ENCODE measurements at places on chromosomes 6 and 20.
A peak's percentile ranks its signal among the peaks of the same experiment; 100 is the strongest.

DNA sequence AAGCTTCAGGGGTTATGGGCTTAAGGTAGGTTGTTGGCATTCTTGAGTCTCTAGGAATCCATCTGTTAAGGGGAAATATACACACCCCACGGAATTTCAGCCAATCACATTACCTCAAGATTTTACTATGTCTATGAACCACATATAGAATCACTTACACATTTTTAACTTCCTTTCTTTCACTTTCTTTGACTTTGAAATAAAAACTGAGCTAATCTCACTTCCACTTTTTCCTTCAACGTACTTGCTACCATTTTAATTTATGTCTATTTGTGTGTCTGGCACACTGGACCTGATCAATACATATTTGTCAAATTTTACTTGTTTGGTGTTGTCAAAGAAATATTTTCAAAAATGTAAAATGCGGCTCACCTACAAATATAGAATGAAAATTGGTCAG, 545.4 kb upstream of the JAG1 start:
- no peak for DNase-seq

GRCh38 chr6:128238225-128238624, 282.2 kb downstream of the PTPRK start:
- no peak for DNase-seq

- no peak for DNase-seq
These were observed 1.6 kb upstream of the UCKL1 start for GRCh38 chr20:63957690-63958441.

GRCh38 chr6:140812636-140813035, 1320.1 kb upstream of the GJE1 start:
- DNase-seq, result no peak

DNA sequence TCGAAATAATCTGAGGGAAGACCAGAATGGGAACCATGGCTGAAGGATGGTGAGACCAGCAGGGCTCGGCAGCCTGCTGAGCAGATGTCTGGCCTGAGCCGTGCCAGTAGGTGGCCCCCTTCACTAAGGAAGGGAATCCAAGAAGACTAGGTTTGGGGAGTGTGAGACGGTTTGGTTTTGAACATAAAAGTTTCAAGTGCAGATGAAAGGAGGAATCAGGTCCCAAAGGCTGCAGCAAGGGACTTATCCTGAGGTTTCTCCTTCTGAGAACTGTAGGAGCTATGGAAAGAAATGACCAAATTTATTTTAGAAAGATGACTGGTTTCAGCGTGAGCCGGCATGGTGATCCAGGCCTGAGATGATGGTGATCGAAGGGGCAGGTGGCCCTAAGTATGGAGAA, 4.6 kb upstream of the OSER1 start:
- peak; percentile 60 for DNase-seq

DNA sequence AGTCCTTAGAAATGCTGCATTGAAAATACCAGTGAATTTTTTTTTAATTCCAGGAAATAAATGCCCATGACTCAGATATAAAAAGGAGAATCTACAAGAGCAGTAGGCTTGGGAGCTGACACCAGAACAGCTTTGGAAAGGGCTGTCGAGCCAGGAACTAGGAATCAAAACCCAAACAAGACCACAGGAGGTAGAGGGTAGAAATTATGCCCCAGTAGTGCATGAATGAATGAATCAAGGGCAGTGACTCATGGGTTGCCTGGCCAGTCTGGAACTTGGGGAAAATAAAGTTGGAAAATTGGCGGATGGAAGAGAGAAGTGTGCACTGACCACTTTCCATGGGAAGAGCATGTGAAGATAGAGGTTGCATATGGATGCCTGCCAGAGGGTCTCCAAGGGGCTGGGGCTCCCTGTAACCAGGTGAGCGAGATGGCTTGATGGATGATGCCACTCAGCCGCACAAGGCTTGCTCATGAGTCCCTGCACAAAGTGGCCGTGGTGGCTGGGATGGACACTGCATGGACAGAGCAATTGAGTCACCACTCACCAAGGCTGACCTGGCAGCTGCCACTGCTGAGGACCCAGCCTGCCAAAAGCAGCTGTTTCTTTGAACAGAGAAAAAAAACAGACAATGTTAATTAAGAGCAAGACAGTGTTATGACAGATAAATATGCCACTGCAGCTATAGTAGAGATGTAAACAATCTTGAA, 15.2 kb upstream of the MCCD1 start:
- DNase-seq, result no peak

DNA sequence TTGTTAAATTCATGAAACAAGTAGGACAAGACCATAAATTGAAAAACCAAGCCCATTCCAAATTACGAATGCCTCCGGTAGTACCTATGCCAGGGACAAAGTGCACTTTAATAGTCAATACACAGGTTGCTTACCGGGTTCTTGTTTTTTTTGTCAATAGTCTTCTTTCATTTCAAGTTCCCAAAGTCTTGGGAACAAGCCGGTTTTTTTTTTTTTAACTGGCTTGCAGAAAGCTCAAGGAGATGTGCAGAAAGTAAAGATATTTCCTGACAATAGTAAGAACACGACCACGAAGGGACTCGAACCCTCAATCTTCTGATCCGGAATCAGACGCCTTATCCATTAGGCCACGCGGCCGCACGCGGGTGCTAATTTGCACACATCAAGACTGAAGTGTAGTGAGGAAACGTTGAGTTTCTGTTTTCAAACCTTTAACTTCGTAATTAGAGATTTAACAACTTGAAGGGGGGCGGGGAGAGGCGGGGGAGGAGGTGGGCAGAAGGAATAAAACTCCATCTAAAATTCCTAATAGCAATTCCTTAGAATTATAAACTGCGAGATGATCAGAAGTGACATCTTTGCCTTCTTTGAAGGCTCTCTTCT, 181.0 kb downstream of the TRIM27 start:
- no peak for DNase-seq

- no peak for DNase-seq
These were observed 39.7 kb downstream of the BTBD9 start for GRCh38 chr6:38599966-38600550.

GRCh38 chr6:122799140-122799745, 10.2 kb downstream of the SMPDL3A start:
- DNase-seq, result no peak

- no peak for DNase-seq
These were observed 66.8 kb upstream of the THEMIS start for GRCh38 chr6:127967708-127968107.

- no peak for DNase-seq
These were observed 19.4 kb upstream of the SIRPA start for GRCh38 chr20:1875762-1876161.

GRCh38 chr6:90036963-90037362, 142.7 kb downstream of the GJA10 start:
- DNase-seq, result no peak

- DNase-seq, result peak; percentile 67
These were observed 50.5 kb downstream of the EBF4 start for GRCh38 chr20:2742934-2743559.

DNA sequence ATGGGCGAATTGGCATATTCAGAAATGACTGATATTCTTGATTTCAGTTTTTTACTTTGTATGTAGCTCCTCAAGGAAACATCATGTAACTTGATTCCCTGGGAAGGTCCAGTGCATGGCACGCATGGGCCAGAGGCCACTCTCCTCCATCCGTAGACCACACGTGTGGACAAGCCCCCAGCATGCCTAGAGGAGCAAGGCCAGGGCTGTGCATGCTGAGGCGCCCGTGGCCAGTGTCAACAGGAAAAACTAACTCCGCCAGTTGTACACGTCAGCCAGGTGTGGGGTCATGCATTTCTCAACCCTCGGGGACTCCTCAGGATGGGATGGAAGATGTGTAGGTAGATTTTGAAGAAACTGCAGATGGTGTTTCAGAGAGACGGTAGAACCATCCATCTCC, 37.8 kb upstream of the CD93 start:
- DNase-seq, result no peak

DNA sequence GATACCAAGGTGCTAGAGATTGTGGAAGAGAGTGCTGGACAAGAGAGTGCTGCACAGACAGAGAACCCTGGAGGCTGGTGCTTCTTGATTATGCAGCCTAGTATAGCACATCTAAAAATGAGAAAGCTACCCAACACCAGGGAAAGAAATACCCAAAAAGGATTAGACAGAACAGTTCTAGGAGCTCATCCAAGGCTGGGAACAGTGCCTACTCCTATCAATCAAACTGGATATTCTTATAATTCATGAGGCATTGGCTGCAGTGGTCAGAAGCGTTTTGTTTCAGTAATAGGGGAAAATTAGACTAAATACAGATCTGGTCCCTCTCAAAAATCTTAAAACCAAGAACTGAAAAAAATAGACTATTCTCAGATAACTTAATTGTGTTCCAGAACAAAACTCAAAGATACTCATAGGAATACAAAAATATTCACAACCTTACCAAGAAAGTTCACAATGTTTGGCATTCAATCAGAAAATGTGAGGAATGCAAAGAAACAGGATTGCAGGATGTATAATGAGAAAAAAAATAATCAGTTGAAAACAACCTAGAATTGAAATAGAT, 222.9 kb downstream of the EPHA7 start:
- no peak for DNase-seq

GRCh38 chr6:29958046-29958445, 15.7 kb downstream of the HLA-A start:
- DNase-seq, result no peak

DNA sequence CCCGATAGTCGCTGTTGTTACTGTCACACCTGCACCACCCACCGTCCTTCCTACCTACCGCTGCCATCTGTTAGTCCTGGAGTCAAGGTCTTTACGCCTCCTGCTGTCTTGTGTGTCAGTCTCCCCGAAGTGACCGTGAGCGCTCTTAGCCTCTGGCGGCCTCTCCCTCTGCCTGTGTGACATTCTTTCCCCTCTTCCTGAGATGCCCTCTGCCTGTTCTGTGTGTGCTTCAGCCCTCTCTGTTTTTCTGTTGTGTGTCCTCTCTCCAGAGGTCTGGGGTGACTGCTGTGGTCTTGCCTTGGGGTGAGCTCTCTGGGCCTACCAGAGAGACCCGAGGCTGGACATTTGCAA, 54.9 kb downstream of the TCP11 start:
- DNase-seq, result no peak

DNA sequence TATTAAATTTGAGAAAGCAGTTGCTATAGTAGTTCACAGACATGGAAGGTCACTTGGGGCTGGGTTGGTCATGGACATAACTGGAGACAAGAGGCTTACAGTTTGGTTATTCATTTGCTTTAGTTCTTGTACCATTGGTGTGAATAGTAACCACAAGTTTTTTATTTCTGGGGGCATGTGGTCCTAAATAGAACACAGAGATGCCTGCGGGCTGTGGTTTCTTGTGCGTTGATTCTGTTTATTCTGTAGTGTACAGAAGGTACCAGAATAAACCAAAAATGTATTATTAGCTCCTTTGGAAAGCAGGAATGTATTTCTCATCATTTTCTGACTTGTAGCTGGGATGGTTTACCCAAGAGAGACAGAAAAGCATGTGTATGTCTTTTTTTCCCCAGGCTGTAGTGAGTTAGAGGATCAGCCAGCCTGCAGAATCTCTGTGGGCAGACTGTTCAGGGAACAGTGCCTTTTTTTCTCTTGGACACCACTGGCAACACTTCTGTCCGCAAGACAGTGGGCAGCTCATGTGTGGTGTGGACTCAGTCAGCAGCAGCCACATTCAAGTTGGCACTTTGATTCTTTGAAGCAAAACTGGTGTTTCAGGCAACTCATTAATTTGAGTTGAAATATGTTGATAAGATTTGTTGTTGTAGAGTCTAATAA, 122.1 kb downstream of the LRRC1 start:
- no peak for DNase-seq

GRCh38 chr6:108937170-108937569, 88.9 kb downstream of the ARMC2 start:
- DNase-seq, result no peak

DNA sequence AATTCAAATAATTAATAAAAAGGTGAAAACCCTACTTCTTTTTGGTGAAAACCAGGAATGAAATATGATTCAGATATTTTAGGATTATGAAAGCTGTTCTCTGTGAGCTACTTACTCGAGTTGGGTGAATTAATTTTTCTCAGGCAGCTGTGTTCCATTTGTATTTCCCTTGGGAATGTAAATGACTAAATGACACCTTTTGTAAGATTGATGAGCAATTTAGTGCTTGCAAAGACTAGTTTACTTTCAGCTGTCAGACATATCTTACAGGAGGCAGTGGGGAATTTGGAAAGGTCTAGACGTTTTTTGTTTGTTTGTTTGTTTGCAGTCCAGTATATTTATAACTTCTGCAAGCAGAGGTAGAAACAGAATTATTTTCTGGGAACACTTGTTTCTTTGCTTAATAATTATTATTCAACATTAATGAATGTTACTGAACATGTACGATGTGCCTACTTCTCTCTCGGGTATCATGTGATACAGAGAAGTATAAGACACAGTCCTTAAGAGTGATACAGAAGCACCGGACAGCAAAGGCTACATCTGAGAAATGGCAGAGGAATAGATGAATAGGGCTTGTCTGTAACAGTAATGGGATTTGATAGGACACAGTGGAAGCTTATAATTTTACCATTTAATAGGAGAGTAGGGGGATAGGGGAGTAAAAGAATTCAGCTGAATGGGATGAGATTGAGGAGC, 91.3 kb downstream of the AKAP7 start:
- DNase-seq, result no peak

GRCh38 chr6:26295691-26296555, 69.1 kb upstream of the BTN3A2 start:
- DNase-seq, result no peak

- DNase-seq, result no peak
These were observed 77.6 kb upstream of the SASH1 start for GRCh38 chr6:148265054-148265453.

GRCh38 chr6:44036699-44037101, 90.6 kb downstream of the MRPL14 start:
- no peak for DNase-seq

- no peak for DNase-seq
These were observed 49.7 kb upstream of the IPCEF1 start for GRCh38 chr6:154406301-154406700.

DNA sequence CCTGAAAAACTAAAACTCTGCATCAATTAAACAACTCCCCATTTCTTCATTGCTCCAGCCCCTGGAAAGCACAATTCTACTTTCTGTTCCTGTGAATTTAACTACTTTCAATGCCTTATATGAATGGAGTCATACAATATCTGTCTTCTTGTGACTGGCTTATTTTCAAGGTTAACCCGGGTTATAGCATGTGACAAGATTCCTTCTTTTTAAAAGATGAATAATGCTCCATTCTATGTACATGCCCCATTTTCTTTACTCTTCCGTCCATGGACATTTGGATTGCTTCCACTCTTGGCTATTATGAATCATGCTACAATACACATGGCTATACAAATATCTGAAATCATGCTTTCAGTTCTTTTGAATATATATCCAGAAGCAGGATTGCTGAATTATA, 334.9 kb upstream of the ID4 start:
- no peak for DNase-seq

GRCh38 chr6:134724771-134725340, 225.0 kb downstream of the ALDH8A1 start:
- no peak for DNase-seq

GRCh38 chr6:135047336-135047735, 7.3 kb downstream of the HBS1L start:
- DNase-seq, result no peak

DNA sequence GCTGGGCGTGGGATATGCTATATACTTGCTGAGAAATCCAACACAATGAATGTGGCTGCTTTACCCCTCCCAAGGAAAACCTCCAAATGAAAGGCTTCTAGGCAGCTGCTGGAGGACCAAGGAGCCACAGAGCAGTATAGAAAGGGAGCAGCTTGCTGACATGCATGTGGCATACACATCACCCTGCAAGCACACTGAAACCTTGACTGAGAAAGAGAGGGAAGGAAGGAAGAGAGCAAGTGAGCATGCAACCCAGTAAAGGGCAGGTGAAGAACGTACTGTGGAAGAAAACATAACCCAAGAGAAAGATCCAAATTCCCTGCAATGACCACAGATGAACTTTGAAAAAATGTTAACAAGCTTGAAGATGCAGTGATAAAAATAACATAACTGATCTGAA, 543.0 kb downstream of the KIF16B start:
- no peak for DNase-seq

Measured in stimulated activated CD8-positive, alpha-beta memory T cell treated with anti-CD3 and anti-CD28 coated beads, Interleukin-12 subunit alpha, Interleukin-12 subunit beta, amount 100 ng/mL, for 1 hour (primary cell).